SJCRH30 (cell line): ENCODE measurements at places on chromosomes 6 and 20. TPM values are rescaled to one million over a fixed set of nuclear protein-coding genes. Genes with fewer than 3 reads are reported as not detected.

Gene PRPH2
- 1.9 and 2.1 TPM in 2 replicates for total RNA-seq

Gene HTR1E
- not detected in 2 replicates for total RNA-seq

GRCh38 chr6:53299331-53300005 lies 49.3 kb downstream of the ELOVL5 start:
- no peak for DNase-seq

DNA sequence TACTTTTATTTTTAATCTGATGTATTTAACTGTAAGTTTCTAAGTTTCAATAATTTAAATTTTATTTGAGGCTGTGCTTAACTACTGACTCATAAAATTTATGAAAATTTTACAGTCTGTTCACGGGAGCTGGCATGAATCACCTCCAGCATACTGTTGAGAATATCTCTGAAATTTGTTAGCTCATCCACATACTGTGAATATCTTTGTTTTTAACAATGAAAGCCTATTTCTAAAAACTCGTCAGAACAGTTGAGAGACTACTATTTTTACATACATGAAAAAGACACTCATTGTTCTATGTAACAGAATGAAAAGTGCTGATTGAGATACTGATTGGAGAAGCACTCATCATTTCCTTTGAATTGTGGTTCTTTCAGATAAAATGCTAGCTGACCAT lies 749.3 kb downstream of the TENT5A start:
- DNase-seq: no peak

GRCh38 chr6:94130478-94130877 lies 711.1 kb upstream of the EPHA7 start:
- peak; percentile 40 for DNase-seq
